ENCODE measurements at places on chromosomes 7 and 10.
A peak's percentile ranks its signal among the peaks of the same experiment; 100 is the strongest.

DNA sequence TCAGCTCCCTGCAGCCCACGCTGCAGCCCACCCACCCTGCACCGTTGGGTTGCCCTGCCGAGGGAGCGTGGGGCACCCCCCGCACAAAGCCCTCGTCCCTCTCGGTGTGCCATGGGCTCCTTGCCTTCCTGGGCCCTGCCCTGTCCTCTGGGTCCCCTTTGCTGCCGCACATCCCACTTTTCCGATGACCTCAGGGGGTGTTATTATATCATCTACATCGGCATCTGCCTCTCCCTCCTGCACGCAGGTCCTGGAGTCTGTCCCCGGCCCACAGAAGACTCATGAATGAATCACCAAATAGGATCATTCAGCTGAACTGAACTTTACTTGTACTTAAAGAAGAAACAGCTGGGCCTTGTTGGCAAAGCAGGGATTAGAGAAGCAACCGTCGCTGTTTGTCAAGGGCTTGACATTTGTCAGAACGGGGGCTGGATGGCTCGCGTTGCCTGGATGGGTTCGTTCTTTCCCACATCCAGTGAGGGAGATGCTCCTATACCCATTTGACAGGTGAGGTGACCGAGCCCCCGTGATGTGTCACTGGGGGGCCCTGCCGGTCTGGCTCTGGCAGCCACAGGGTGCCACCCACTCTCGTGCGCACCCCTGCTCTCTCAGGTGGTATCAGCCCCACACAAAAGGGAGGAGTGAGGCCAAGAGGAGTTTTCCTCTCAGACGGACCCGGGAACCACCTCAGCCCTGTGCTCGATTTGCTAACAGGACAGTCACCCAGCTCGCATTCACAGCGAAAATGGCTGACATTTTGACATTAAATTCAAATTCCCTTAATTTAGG, 58.6 kb upstream of the EBF3 start:
- no peak for ATAC-seq
- no peaks in the 10 kb centered on the region for H3K4me1 ChIP-seq
- peaks cover 8% of the 10 kb centered on the region for H3K27me3 ChIP-seq
- H3K27ac ChIP-seq, result no peak overlapping the region
- no peaks in the 10 kb centered on the region for H3K36me3 ChIP-seq

DNA sequence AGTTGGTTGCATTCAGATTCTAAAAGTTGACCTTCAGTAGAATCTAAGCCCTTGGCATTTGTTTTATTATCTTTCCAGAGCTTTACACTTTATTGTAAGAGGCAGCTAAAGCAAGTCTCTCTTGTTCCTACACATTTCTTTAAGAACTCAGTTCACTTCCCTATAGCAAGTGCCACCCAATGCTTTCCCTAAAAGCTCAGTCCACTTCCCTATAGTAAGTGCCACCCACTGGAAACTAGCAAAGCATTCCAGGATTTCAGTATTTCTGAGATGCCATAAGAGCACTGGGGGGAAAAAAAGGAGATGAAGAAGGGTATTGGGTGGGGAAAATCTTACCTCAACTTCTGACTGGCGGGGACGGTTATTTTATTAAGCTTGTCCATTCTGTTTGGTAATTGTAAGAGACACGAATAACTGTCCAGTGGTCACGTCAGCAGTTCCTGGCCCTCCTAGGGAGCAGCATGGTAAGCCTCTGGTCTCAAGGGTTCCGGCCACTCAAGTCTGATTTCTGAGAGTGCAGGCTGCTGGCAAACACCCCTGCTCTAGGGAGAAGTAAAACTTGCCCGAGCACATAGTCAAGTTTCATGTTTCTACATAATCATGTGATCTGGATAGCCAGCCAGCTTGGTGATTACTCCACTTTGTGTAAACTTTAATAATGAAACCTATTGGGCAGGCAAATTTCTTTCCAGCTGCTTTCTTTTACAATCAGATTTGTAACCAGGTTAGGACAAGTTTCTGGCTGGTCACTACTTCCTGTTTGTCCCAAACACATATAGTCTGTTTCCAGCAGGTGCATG, at the start of gene BLNK:
BLNK (minus strand) TSS at position 554 of the 800 bp plus-strand sequence; CDS start at position 383, 171 bp downstream.
- H3K27ac ChIP-seq, result peak within 1 kb of the TSS; percentile 90
- peak within 1 kb of the TSS; percentile 95 for H3K4me3 ChIP-seq
- H3K27me3 ChIP-seq, result no peaks in the 10 kb centered on the region
- peak; percentile 84 for ATAC-seq

DNA sequence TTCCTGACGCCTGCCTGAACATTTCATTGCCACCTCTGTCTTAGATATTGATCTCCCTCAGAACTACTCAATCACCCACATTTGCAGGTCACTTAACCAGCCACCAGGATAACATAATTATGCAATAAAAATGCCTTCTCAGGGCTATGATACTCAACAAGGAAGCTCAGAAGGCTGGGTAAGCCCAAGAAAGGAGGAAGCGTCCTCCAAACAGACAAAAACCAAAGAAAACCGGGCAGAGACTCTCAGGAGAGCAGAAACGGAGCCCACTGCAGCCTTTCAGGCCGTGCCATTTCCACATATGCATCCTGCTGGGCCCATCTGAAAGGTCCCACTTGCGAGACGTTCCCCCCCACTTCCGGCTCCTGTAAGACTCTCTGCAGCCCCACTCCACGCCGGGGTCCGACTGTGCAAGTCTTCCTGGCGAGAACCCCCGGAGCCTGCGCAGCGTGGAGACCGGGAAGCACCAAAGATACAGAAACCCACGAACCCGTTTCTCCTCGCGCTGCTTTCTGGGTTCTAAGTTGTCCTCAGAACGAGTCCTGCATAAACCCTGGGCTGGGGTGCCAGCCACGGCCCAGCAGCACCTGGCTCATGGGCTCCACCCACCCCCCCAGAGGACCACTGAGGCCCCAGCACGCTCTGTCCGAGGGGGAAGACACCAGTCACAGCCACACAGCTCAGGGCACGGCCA, 83.7 kb downstream of the DIP2C start:
- H3K27ac ChIP-seq, result no peak overlapping the region
- ATAC-seq, result no peak
- H3K36me3 ChIP-seq, result no peaks in the 10 kb centered on the region
- H3K27me3 ChIP-seq, result peaks cover 34% of the 10 kb centered on the region
- H3K4me1 ChIP-seq, result no peaks in the 10 kb centered on the region

- ATAC-seq, result no peak
- no peaks in the 10 kb centered on the region for H3K27me3 ChIP-seq
- no peaks in the 10 kb centered on the region for H3K4me1 ChIP-seq
- no peak overlapping the region for H3K4me3 ChIP-seq
- H3K27ac ChIP-seq, result no peak overlapping the region
These were observed 106.6 kb upstream of the TNS3 start for GRCh38 chr7:47688311-47689100.
